Cerebellar nuclear complex (tissue), 1 donor: ENCODE measurements at places on chromosomes 13 and 19.

- no peak for DNase-seq
Observed at GRCh38 chr13:51846756-51847155, 1.8 kb upstream of the TMEM272 start.

DNA sequence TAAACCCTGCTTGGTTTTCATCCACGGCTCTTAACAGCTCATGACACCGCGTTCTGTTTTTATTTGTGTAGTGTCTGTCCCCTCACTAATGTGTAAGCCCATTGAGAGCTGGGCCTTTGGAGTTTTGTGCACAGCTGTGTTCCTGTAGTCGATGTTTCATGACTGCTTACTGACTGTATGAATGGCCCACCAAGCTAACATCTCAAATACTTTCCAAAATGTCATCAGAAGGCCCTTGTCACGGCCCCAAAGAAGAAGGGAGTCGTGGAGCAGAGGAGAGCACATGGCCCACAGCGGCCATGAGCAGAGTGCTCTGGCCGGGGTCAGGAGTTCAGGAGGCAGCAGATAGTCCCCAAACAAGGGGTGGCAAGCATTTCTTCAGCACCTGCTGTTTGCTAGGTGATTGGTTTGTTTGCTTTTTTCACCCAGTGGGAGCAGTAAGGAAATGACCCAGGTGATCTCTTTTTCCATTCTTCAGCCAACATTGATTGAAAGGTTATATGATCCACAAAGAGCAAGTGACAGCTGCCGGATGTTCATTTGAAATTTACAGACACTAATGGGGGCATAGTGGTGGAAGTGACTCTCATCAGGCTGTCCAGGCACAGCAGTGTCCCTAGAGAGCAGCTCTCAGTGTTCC is 315.2 kb downstream of the ATP8A2 start:
- DNase-seq, result no peak

- DNase-seq, result no peak
Observed at GRCh38 chr19:8451885-8452284, 7.1 kb downstream of the HNRNPM start.

GRCh38 chr19:6527893-6528543 is 2.8 kb upstream of the TNFSF9 start:
- no peak for DNase-seq

GRCh38 chr19:39321117-39321831 is 611 bp upstream of the LRFN1 start:
- DNase-seq, result no peak

DNA sequence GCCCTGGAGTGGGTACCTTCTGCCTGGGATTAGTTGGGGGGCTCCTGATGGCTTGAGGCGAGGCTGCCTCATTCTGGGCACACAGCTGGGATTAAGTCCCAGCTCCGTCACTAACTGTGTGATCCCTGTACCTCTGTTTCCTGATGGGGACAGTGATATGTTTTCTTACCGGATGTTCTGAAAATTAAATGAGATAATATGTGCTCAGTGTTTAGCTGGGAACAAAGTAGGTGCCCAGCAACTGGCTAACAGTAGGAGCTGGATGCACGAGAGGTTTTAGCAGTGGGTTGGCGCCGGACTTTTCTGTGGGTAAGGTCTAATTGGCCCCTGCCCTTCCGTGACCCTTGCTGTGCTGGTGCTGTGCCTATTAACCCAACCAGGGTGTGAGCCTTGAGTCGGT is 203.4 kb downstream of the URI1 start:
- no peak for DNase-seq

GRCh38 chr13:30453727-30454126 is 12.0 kb downstream of the HMGB1 start:
- DNase-seq, result no peak

GRCh38 chr19:574658-575526 is 2.5 kb downstream of the BSG start:
- no peak for DNase-seq

DNA sequence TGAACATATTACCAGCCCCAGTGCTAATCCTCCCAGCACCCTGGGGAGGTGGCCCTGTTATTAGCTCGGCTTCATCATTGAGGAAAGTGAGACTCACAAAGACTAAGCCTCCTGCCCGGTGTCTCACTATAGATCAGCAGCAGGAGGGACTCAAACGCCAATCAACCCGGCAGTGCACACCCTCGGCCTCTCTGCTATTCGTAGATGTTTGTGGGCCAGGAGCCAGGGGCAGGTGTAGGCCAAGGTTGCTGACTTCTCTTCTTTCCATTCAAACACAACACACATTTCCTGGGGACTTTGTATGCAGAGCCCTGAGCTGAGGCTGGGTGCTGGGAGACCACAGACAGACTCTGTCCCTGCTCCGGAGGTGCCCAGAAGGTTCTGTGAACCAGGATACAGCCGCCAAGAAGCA is 9.4 kb upstream of the SBK3 start:
- no peak for DNase-seq

DNA sequence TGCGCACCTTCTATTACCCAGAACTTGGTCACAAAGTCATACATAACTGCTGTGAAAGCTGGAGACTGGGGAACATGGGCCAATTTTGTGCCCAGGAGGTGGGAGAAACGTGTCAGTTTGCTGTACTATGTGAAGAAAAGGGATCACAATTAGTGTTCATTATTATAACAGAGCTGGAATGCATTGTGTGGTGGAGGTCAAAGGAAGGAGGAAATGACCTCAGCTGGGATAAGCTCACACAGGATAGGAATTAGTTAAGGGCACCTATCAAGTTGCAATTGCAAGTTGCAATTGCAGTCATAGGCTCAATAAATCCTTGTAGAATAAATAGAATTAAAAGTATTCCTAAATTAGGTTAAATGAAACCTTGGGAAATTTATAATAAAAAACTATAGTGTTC is 103.9 kb upstream of the OBI1 start:
- DNase-seq, result no peak
